ENCODE measurements at places on chromosomes 1 and 21.

DNA sequence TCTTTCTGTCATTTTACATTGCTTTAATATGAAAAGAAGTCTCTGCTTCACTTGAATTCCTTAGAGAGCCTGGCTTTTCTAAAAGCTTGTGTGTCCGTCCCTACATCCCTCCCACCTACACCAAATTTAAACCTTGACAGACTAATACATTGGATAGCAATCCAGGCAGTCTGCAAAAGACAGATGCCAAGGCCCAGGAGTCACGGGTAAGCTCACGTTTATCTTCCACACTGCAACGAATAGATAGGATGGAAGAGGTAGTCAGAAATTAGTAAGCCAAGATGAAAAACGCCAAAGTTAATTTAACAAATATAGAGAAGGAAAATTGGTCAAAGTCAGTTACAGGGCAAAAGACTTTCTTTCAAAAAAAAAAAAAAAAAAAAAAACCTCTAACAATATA, 338.1 kb downstream of the SMYD3 start:
- DNase-seq = no peak

DNA sequence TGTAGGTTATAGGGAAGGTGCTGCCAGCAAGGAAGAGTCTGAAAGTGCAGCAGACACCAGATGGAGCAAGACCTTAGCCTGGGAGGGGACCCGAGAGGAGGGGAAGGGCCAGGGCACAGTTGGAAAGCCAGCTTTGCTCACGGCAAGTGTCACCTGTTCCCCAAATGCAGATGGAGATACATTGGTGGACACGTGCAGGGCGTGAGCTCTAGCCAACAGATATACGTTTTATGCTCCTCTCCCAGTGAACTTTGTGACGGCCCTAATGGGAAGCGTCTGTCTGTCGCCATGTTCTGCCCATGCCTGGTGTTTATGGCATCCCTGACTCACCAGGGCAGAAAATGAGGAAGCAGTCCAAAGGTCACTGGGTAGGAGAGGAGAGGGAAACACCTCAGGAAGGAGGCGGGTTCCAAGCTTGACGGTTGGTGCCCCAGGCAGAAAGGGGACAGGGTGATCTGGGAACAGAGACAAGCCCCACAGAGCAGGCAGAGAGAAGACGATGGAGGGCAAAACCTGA, 7.6 kb downstream of the GPA33 start:
- DNase-seq = no peak

DNA sequence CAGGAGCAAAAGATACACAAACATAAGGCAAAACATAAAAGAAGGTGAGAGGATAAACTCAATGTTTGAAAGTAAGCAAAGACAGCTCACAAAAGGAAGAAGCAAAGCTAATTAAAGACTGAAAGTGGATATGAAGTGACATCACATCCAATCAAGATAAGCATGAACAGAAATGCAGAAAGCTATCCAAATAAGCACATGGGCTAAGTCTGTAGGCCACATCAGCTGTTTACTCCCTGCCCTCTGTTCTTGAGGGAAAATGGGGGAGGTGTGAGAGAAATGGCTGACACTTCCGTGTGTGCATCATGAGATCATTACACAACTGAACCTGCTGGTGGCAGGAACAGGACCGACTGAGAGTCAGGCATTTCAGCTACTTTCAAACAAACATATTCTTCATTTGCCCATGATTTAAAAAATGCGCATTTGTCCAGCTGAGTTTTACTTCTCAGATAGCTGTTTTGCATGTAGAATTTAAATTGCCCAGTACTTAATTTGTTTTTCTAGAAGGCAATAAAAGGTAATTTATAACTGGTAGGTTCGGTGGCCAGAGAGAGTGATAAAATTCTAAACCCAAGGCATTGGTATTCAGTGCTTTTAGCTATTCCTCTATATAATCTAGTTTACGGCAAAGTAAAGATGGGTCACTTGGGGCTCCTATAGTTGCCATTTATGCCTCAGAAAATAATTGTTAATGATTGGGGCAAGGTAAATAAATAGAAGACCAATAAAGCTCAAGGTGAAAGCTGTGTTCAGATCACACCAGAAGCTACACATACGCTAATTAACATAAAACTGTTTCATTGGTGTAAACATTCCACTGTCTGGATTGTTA, 27.2 kb upstream of the MAN1A2 start:
- DNase-seq = no peak

DNA sequence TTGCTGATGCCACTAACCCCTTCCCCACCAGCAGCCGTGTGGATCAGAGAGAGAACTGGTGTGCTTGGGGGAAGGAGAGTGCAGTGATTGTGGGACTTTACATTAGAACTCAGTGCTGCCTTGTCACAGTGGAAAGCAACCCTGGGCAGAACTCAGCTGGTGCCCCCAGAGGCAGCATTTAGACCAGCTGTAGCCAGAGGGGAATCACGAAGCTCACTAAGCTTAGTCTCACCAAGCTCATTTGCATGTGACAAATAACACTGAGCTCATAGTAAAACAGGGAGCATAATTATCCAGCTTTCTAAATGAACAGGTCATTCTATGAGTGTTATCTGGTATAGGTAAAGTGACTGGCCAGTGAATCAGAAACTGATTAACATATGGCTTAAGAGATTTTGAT, 9.8 kb upstream of the SMAP2 start:
- DNase-seq = no peak

DNA sequence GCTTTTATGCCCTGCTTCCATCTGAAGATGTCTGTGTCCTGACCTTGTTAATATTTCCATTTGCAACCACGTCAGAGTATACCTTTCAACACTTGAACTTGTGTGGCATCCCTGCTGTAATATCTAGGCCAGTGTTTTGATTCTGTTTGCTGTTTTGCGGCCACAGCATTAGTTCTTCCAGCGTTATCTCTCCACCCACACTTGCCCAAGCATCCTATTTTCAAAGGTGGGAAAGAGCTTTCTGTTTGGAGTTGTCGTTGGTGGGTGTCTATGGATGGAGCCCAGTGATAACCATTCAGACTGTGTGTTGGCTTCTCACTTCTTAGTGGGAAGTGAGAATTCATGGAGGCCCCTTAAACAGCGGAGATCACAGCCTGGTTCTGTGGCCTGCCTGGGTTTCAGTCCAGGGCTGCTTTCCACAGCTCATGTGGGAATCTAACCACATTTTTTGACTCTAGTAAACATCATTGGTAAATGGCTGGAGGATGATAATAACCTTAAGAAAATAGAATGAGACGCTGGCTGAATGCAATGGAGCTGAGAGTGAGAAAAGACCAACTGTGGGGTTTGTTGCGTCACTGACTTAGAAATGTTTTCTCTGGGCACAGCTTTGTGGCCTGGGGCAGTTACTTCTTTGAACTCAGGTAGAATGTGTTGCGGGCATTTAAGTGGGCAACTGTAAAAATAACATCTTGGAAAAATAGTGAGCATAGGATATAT, 7.6 kb downstream of the TENT5C start:
- no peak for DNase-seq

- no peak for DNase-seq
These were observed 12.6 kb upstream of the PSMA5 start for GRCh38 chr1:109438798-109439297.

DNA sequence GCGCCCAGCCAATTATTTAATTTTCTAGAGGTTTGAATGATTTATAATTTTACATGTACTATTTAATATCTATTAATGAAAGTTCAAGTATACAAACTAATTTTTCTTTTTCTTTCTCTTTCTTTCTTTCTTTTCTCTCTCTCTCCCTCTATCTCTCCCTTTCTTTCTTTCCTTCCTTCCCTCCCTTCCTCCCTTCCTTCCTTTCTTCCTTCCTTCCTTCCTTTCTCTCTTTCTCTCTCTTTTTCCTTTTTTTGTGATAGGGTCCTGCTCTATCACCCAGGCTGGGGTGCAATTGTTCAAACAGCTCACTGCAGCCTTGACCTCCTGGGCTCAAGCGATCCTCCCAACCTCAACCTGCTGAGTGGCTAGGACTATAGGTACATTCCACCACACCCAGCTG, 16.1 kb upstream of the KIF14 start:
- no peak for DNase-seq

GRCh38 chr1:14372526-14372925, 226.0 kb upstream of the KAZN start:
- no peak for DNase-seq

DNA sequence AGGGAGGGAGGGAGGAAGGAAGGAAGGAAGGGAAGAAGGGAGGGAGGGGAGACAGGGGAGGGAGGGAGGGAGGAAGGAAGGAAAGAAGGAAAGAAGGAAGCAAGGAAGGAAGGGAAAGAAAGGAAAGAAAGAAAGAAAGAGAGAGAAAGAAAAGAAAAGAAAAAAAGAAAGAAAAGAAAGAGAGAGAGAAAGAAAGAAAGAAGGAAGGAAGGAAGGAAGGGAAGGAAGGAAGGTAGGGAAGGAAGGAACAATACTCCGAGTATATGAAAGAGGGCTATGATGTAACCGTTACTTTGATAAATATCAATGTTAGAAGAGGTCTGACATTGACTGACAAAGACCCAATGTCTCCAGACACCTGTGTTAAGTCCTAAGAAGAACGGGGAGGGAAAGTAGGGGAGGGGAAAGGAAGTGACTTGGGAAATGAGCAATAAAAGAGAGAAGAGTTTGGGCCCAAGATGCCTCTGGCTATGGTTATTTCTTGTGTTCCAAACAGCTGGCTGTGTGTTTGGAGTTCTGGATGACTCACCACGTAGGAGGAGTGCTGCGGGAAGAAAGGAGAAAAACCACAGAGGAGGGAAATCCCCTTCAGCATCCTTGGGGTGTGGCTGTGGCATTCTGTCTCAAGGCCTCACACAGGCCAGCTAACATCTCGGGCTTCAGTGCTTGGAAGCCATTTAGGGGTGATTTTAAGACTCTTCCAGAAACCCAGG, 37.0 kb upstream of the RXRG start:
- DNase-seq = no peak

- no peak for DNase-seq
These were observed 169.9 kb downstream of the S1PR1 start for GRCh38 chr1:101406681-101407080.

DNA sequence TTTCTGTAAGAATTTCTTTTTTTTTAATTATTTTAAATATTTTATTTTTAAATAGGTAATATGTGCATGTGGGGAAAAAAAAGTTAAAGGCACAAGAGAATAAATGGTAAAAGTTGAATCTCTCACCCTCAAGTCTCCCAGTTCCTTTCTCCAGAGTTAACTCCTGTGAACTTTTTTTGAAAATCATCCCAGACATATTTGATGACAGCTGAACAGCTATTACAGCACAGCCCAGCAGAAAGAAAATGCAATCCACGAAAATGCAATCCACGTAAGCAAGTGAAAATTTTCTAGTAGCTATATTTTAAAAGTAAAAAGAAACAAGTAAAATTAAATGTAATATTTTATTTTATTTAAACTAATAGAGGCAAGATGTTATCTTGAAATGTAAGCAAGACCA, 310.0 kb upstream of the RUNX1 start:
- DNase-seq = no peak

GRCh38 chr21:45404730-45405270, at the start of gene COL18A1:
Gene COL18A1 (plus strand): TSS chr21:45405165. CDS start chr21:45405231, 66 bp downstream.
- DNase-seq = no peak

DNA sequence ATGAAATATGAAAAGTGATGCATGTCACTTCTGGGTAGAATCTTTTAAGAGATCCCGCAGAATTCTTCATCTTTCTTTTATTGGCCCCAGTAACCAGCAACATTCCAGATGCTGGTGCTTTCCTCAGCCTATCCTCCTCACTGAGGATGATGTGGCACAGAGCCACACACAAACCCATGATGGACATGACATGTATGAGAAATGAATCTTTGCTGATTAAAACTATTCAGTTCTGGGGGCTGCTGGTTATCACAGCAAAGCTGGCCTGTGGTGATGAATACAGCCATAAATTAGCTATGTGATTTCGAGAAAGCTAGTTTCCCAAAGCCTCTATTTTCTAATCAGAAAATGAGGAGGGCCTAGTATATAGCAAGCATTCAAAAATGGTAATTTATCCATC, 8.3 kb upstream of the ERICH3 start:
- DNase-seq = no peak

DNA sequence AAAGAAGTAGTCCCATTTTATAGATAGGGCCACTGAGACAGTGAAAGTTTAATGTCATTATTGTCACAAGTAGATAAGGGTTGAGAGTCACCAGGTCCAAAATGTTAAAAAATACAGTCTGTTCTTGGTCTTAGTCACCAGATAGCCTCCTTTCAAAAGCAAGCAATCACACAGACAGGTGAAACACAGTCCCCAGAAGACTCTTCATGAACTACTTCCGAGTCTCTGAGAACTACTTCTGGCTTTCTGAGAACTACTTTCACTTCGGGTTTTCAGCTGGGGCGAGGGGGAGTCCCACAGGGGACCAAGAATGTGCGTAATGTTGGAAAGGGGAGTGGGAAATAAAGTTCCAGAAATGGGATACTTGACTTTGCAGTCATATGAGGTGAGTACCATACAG, 143.2 kb downstream of the HHIPL2 start:
- no peak for DNase-seq

DNA sequence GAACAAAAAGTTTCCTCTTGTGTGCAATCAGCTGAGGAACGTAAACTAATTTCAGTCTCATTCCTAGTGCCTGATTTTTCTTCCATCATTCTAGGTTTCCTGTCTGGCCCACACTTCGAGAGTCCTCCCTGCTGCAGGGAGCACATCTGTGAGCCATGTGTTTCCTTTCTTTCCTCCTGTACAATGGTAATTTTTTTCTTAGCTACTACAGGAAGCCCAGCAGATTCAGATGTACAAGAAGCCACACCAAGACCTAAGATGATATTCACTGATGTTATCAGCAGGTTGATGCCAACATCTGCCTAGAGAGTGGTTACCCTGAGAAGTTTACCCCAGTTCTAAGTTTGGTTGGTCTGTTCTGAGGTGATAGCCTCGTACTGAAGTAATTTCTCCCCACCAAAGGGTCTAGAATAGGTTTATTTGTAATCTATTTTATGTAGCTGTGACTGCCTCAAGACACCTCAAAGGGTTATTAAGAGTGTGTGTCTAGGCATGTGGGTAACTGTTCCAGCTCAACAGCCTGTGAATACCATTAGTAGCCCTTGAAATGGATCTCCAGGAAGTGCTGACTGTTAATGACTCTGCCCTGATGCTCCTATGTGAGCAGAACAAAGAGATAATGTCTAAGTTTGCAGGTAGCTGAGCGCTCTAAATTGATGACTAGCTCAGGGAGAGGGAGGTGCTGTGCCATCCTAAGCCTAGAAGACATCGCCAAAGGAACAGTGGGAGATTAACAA, 31.7 kb upstream of the CLDN14 start:
- DNase-seq = no peak

- no peak for DNase-seq
These were observed 46.7 kb downstream of the EPS15 start for GRCh38 chr1:51472359-51472758.

DNA sequence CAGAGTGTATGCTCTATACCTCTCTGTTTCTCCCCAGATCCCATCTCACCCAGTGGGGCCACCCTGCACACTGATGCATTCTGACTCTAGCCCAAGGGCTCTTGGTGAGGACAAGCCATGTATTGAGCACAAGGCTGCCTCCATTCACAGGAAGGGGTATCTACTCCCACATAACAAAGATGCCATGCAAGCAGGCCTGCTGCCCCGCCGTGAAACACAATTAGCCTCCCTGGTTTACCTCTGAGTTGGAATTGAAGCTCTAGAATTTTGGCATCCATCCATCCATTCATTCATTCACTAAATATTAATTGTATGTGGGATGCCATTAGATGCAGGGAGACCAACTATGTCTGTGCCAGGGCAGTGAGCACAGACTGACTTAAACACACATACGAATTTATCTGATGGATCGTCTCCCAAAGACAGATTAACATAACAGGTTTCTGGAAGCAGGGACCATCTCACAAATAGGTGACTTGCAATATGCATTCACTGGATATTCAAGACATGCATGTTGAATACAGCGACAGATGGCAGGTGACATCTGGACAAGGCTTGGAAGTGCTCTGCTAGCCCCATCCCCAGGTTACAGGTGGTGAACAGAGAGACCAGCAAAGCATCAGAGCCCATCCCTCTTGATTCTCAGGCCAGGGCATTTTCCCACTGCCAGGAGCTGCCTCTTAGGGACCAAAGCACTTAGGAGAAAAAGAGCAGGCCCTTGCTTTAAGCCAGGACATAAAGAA, 34.3 kb downstream of the TRABD2B start:
- DNase-seq = no peak
